ENCODE measurements at places on chromosomes 12 and 14.

- no peak for DNase-seq
Observed at GRCh38 chr12:27464220-27464554, 17.7 kb downstream of the SMCO2 start.

GRCh38 chr12:1093166-1093751 is 102.2 kb downstream of the ERC1 start:
- DNase-seq: no peak

- no peak for DNase-seq
Observed at GRCh38 chr14:72503696-72504368, 390.1 kb downstream of the DPF3 start.

GRCh38 chr14:93173943-93174395 is 10.7 kb downstream of the MOAP1 start:
- DNase-seq: no peak

DNA sequence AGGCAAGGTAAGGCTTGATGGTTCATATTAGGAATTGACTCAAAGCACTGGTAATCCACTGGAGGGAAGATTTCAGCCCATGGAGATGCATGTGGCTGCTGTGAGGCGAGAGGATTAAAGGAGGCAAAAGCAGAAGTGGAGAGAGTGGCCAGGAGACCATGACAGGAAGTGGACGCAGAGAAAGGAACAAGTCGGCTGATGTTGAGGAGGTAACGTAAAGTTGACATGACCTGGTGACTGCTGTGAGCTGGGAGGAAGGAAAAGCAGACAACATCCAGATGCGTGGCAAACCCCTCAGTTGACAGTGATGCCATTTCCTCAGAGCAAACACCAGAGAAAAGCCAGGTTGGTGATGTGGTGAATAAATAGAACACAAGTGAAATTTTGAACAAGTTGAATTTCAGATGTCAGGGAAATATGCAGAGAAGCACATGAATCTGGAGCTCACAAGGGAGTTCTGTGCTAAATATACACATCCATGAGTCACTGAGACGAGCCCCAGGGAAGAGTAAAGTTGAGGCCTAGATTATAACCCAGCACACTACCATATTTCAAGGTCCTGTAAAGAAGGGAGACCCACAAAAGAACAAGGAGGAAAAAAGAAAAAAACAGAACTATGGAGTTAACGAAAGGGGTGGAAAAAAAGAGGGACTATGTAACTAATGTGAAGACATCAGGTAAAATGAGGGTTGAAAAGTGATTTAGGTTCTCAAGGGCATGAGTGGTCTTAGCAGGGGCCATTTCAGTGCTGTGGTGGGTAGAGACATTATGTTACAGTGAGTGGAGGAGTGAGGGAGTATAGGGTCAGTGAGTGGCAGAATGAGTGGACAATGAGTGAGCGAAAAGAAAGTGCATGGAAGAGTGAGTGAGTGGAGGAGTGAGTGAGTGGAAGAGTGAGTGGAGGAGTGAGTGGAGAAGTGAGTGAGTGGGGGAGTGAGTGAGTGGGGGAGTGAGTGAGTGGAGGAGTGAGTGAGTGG is 61.6 kb upstream of the GZMB start:
- DNase-seq: no peak

DNA sequence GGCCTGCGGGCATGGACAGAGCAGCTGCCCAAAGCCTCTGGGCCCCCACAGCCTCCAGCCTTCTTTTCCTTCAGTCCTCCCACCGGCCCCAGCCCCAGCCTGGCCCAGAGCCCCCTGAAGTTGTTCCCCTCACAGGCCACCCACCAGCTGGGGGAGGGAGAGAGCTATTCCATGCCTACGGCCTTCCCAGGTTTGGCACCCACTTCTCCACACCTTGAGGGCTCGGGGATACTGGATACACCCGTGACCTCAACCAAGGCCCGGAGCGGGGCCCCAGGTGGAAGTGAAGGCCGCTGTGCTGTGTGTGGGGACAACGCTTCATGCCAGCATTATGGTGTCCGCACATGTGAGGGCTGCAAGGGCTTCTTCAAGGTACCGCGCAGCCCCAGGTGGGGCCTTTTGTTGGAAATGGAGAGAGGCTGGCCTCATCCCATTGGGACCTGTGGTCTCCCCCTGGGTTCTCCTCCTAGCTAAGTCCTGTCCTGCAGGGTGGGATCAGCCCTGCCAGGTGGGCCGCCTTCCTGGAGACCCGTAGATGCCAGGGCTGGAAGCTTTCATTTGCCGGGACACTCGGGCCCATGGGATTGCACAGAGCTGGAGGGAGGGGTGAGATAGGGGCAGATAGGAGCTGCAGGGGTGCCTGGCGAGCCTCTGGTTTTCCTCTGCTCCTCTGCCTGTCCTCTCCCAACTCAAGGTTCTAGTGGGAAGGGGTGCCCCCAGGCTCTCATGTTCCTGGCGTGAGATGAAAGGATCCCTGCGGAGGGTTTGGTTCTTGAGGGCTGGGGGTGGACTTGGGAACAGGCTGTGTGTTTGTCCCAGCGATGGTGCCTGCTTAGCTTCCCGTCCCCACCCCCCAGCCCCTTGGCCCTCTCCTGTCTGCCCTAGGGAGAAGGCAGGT is 3.8 kb downstream of the NR4A1 start:
- DNase-seq: peak; percentile 73

DNA sequence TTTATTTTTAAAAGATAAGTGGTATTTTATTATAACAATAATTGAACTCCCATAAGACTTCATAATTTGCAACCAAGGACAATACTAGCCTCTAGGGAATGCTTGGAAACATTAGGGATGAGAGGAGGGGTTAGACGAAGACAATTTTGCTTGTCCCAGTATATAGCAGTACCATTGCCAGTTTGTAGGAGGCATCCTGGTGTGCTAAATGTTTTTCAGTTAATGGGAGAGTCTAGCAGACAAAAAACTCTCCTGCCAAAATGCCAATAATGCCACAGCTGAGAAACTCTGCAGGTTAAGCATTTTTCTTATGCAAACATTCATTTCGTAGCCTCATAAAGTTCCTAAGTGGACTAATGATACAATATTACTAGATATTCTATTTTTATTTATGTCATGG is 38.1 kb downstream of the RASSF9 start:
- DNase-seq: no peak

- no peak for DNase-seq
Observed at GRCh38 chr12:42187799-42188198, 43.1 kb upstream of the GXYLT1 start.

DNA sequence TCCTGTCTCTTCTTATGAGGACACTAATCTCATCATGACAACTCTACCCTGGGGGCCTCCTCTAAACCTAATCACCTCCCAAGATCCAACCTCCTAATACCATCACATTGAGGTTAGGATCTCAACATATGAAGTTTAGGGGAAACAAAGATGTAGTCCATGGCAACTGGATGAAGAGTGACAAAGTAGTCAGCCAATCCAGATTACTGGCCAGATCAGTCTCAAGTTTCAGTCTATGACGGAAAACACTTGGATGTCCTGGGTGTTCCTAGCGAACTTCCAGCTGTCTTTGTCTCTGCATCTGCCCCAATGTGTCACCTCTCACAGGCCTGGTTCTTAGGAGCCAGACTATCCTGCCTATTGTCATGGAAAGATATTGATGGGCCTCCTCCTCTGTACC is 630.8 kb downstream of the AACS start:
- DNase-seq: no peak

DNA sequence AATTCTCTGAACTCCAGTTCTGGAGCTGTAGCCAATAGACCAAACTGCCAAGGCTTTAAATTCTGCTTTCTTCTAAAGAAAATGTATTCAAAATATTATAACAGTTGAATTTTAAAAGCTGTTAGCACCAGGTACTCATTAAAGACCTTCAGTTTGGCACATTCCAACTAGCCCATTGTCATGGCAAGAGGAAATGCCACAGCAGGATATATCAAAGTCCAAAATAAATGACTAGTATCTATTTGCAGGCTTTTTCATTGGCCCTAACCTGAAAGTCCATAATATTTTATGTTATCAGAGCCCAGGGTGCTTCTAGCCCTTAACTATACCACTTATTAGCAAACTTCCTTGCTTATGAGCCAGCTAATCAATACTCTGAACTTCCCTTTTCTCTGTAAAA is 3.1 kb upstream of the RIC8B start:
- DNase-seq: no peak

- DNase-seq: no peak
Observed at GRCh38 chr14:99101855-99102461, 170.0 kb downstream of the BCL11B start.

DNA sequence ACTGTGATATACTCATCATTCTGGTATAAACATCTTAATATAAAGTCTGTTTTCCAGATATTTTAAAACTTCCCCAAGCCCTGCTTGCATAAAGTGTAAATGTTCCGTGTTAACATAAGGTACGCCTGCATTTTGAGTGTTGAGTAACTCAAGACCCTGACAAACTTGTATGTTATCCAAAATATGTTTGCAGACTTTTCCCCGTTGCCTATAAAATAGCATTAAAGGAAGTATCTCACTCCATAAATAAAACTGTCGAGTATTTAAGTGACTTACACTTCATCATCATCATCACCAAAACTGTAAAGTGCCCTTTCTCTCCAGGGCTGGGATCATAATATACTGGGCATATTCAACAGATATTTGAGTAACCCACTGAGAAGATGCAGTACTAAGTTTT is 64.6 kb upstream of the TSPAN8 start:
- DNase-seq: no peak

GRCh38 chr12:131229426-131230339 is 276.0 kb downstream of the ADGRD1 start:
- no peak for DNase-seq

DNA sequence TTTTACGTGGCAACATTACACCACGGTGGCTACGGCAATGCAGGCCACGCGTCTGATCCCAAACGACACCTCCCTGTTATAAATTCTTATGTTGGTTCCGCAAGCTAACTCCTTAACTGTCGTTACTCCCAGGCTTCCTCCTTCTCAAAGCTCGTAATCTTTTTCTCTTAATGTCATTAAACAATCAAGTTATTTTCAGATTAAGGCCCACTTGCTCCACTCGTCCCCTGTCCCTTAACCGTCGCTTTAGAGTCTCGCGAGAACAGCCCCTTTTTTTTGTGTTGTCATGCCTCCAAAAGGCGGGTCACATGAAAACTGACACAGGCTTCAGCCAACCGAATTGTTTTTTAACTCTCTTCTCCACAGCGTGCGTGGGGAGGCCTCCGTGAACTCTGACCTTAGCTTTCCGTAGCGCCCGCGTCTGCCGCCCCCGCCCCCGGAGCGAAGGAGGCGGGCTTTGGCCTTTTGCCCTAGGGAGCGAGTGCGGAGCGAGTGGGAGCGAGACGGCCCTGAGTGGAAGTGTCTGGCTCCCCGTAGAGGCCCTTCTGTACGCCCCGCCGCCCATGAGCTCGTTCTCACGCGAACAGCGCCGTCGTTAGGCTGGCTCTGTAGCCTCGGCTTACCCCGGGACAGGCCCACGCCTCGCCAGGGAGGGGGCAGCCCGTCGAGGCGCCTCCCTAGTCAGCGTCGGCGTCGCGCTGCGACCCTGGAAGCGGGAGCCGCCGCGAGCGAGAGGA is at the start of gene CAND1:
CAND1 (plus strand) TSS at position 463 of the 737 bp plus-strand sequence. CDS start 360 bp downstream, outside the sequence.
- peak; percentile 99 for DNase-seq

GRCh38 chr12:82057770-82058169 is 298.6 kb upstream of the PPFIA2 start:
- no peak for DNase-seq

GRCh38 chr12:12115514-12115913 is 44.8 kb downstream of the BCL2L14 start:
- DNase-seq: no peak

DNA sequence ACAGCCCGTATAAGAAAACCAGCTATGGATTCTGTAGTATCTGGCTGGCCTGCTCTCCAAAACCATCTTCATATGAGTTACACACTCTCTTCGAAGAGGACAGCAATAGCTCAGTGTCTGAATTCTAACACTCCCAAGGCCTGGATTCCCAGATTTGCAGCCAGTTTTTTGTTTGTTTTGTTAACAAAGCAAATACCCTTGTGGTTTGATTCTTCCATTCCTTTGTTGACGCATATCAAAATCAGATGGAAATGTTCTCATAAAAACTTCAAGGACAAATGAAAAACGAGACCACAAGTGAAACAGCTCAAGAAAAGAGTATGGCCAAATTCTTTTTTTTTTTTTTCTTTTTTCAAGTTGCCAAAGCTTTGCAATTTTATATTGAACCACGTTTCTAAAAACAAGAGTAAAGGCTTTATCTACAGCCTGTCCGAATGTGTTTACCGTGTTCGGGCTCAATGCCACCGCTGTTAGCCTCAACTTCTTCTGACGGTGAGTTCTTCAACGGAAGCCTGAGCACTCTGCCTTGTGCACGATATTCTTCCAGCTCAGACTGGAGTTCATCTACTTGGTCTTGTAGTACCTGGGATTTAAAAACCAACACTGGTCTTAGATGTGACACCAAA is 67.5 kb downstream of the NIN start:
- DNase-seq: no peak

DNA sequence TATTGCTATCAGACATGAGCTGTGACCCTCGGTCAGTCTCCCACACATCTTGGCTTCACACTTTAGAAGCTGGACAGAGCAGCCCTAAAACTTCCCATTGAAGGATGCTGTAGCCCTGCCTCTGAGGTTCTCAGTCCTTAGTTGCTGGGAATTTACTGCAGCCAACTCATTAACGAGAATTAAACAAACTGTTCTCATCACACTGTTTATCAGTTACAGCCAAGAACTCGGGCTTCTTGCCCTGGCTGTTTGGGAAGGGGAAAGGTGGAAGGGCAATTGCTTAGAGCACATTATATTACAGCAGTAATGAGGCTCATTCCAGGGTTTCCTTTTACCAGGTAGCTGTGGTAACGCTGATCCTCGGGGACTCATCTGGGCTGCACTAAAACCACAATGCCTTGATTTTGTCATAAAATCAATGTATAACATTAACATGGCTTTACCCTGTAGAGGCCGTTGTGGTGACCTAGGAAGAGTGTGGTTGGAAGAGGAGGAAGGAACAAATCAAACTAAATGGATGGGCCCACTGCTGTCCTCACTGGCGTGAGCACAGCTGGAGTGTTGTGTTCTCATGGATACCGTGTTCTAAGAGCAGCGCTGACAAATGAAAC is 87.1 kb downstream of the GPR135 start:
- no peak for DNase-seq

GRCh38 chr12:70040141-70040540 is 203.1 kb upstream of the CNOT2 start:
- no peak for DNase-seq

DNA sequence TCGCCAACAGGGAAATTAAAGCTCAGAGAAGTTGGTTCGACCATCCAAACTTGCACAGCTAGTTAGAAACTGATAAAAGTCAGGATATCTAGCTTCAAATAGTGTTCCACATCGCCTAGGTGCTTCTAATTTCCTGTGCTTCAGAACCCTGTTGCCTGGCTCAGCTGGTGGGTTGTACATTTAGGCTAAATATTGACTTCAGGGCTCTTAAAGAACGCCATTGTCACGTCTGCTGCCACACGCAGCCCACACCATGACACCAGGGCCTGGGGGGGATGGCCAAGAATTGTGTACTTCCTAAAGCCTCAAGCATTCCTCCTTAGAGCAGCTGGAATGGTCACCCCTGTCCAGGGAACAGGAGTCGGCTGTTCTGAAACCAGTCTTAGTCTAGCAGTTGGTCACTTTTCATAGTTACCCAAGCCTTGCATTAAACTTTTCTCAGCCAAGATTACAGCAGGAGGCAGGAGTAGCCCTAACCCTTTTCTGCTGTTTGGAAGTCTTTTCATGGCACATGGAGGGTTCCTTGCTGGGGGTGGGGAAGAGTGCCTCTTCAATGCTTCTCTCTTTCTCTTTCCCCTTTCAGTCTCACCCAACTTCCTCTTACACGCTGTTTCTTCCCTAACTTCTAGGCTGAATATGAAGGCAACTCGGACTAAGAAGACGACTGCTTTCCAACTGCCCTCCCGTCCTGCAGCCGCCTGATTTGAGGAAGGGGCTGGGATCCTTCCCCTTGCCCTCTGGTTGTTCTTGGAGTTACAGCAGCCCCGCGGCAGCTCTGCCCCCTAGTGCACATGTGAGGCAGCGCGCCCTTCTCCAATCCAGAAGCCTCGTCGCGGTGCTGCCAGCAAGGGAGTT is 17.1 kb downstream of the FOS start:
- peak; percentile 90 for DNase-seq
